Glutamatergic neuron (in vitro differentiated cells): ENCODE measurements at places on chromosomes 16 and 17.

DNA sequence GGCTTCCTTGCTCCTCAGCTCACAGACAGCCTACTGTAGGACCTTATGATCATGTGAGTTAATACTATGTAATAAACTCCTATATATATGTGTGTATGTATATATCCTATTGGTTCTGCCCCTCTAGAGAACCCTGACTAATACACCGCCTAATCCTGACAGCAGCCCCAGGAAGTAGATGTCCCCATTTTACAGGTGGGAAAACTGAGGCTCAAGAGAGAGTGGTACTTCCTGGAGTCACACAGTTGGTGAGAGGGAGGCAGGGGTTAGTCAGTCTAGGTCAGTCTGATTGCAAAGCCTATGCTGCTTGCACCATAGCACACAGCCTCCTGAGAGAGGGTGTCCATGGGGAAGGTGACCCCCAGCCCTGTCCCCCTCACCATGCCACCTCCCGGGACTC is 42.7 kb upstream of the C16orf82 start:
- no peak for DNase-seq

GRCh38 chr16:19436540-19436939 is 18.9 kb downstream of the TMC5 start:
- DNase-seq = no peak

DNA sequence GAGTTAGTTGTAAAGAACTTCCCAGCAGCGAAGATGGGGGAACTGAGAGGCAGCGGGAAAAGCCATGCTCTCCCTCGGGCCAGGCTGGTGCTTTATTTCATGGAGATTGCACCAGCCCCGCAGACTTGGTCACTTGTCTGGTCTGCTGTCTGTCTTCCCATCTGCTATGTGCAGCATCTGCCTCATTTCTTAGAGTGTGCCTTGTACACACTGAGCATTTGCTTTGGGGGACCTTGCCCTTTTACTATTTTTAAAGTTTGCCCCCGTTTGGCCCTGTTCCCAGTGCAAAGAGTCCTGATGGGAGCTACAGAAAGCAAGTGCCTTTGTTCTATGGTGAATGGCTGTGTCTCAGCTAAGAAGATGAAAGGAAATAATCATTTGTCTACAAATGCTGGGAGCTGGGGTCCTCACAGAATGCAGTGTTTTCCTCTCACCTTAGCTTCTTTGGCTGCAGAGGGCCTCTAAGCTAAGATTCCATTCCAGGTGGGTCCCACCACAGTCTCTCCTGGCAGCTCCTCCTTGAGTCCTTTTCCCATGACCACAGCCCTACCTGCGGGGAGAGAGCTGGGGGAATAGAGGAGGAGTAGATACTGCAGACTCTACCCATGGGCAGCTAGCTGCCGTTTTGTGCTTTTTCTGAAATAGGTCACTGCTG is 25.1 kb upstream of the CNOT1 start:
- peak; percentile 40 for DNase-seq

DNA sequence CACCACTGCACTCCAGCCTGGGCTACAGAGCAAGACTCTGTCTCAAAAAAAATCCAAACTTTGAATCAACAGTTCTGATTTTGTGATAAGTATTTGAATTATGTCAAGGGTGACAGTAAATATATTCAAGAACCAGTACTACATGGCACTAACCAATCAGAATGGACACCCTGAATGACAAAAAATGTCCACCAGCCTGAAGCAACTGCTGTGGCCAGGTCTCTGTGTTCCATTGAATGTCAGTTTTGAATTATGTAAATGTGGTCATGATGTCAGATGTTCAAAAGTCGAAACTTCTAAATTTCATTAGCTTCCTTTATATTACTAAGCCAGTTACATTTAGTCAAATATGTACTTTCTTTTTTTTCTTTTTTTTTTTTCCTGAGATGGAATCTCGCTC is 15.4 kb upstream of the ATXN1L start:
- no peak for DNase-seq

DNA sequence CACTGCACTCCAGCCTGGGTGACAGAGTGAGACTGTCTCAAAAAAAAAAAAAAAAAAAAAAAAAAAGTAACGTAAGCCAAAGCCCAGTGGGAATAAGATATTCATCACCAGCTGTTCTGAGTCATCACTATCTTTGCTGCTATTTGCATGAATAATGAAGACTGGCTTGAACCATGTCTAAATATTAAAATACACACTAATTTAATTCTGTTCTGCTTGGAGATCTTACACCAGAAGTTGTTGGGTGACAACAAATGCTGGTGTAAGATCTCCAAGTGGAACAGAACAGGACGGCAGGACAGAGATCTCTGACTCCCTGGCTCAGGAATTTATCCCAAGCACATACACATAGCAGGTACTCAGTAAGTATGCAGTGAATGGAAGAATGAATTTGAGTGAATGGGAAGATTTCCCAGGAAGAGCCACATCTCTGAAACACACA is 19.6 kb downstream of the DNAH17 start:
- DNase-seq = no peak

DNA sequence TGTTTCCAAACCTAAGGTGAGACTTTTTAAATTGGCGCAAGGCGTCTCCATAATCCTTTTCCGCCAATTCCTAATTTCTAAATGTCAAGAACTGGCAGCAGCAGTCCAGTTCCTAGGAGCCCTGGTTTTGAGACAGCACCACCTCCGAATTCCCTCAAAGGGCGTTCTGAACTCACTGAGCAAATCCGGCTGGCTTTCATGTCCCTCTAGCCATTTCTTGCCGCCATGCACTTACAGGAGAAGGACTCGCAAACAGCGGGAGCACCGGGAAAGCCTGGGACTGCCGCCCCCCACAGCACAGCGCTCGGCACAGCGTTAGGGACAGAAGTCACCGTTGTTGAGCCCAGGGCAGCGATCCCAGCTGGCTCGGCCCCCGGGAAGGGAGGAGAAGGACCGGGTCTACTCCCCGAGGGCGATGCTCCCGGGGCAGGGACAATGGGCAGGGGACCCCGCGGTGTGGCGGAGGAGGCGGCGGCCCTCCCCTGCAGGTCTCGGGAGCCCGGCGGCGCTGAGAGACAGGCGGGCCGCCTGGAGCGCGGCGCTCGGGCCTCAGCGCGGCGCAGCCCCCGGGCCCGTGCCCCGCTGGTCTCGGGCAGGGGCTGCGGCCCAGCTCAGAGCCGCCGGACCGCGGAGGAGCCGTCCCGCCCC is 545 bp downstream of the ARHGAP17 start:
- DNase-seq = peak; percentile 62

DNA sequence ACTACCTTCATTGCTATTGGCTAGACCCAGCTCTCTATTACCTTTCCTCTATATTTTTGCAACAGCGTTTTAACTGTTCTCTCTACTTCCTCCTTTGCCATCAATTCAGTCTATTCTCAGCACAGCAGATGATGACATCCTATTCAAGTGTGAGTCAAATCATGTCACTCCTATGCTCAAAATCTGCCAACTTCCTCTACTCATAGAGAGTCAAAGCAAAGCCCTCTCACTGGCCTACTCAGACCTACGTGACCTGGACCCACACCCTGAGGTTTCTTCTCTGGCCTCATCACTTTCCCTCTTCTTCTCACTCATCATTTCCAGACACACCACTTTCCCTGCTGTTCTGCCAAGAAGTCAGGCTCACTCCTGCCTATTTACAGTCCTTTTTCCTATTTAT is 289.0 kb upstream of the AXIN2 start:
- no peak for DNase-seq

DNA sequence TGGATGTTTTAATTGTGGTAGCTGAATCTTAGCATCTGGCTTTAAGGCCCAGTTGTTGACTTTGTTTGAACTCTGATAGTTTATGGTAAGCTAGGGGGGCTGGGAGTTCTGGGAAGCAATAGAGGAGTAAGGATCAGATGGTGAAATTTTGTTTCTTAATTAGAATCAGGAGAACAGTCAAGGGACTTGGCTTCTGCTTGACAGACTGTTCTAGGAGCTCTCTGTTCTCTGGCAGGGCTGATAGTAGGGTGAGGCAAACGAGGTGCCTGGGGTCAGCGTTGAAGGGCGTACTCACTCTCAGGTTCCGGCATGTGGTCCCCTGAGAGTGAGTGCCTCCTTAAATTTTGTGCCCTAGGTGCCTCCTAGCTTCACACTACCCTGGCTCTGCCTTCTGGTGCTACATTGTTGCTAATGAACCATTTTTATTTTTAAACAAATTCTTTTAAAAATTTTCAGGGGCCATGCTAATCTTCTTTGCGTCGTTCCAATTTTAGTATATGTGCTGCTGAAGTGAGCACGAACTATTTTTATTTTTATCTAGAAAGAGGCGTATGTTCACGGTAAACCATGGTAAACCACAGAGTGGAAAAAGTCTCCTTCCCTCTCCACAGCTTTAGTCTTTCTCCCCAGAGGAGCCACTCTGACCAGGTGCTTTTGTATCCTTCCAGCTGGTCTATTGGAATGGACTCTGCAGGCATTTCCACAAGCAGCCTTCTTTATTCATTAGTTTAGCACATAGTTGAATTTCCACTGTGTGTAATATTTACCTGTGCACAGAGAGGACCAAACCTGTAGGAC is 19.7 kb downstream of the SLC7A6 start:
- DNase-seq = no peak

- no peak for DNase-seq
Measured at GRCh38 chr16:70444249-70445063, 5.6 kb upstream of the ST3GAL2 start.

DNA sequence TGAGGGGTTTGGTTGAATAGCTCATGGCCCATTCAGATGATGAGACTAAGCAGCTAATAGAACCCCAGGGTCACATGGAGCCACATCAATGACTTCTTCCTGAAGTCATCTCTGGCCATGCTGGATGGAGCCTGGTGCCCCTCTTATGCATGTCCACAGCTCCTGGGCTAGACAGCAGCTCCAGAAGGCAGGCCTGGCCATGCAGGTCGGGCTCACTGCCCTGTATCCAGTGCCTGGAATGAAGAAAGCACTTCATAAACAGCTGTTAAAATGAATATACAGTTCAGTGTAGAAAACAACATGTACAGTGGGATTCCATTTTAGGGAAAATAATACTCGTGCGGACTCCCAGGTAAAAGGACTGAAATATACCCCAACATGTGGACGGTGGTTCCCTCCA is 73.9 kb downstream of the GNAO1 start:
- DNase-seq = no peak

GRCh38 chr17:21157586-21158370 is 31.0 kb downstream of the DHRS7B start:
- no peak for DNase-seq
